ENCODE measurements at places on chromosomes 5 and 9. TPM values are rescaled to one million over a fixed set of nuclear protein-coding genes. Genes with fewer than 3 reads are reported as not detected.

Gene PCDHA8
- polyA plus RNA-seq = 0.01 TPM

Gene ADAMTSL1
- polyA plus RNA-seq = 48.4 TPM

Gene SOHLH1
- polyA plus RNA-seq = not detected

Gene TMEM250
- 13.3 TPM for polyA plus RNA-seq

Gene AK8
- polyA plus RNA-seq = 0.25 TPM

Gene SOX30
- 0.02 TPM for polyA plus RNA-seq

Gene ANGPTL2
- 128 TPM for polyA plus RNA-seq

Gene CBY3
- polyA plus RNA-seq = not detected

Gene STPG3
- polyA plus RNA-seq = not detected

Gene RNF183
- not detected for polyA plus RNA-seq

Gene CCL27
- polyA plus RNA-seq = 0.09 TPM

Gene ANXA2R
- polyA plus RNA-seq = 0.61 TPM

Gene PLPP7
- polyA plus RNA-seq = 2.8 TPM

Gene CDKN2B-AS1
- polyA plus RNA-seq = 1.7 TPM

Gene PCDHA4
- 0.05 TPM for polyA plus RNA-seq

Gene TOR1B
- polyA plus RNA-seq = 29.5 TPM

Gene EIF4E1B
- not detected for polyA plus RNA-seq

Gene IQGAP2
- 5.1 TPM for polyA plus RNA-seq

Gene LIX1
- polyA plus RNA-seq = not detected

Gene MCIDAS
- not detected for polyA plus RNA-seq

Gene MAN2A1
- 36.6 TPM for polyA plus RNA-seq

Gene WNT8A
- polyA plus RNA-seq = not detected

Gene MPDZ
- 28.9 TPM for polyA plus RNA-seq

Gene WHRN
- polyA plus RNA-seq = 0.16 TPM

Gene SPATA31A3
- not detected for polyA plus RNA-seq

Gene CARD6
- 8.7 TPM for polyA plus RNA-seq

Gene CKMT2
- 2.3 TPM for polyA plus RNA-seq

Gene NR2F1-AS1
- 29.6 TPM for polyA plus RNA-seq
